IPS DF 6.9 (cell line): ENCODE measurements at places on chromosomes 11 and 22.

DNA sequence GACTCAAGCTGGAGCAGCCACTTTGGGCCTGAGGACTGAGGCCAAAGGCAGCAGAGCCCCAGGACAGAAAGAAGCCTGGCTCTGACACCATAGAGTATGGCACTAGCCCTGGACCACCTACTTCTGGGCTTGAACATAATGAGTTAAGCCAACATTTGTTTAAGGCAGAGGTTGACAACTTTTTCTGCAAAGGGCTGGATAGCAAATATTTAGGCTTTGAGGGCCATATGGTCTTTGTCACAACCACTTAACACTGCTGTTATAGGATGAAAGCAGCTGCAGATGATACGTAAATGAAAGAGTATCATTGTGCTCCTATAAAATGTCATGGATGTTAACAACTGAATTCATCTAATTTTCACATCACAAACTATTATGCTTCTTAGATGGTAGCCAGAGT lies 16.6 kb downstream of the OSBP start:
- peaks cover 29% of the 10 kb centered on the region for H3K36me3 ChIP-seq
- H3K27me3 ChIP-seq: no peaks in the 10 kb centered on the region
- no peak for DNase-seq
- H3K4me3 ChIP-seq: no peak overlapping the region
- H3K27ac ChIP-seq: no peak overlapping the region

DNA sequence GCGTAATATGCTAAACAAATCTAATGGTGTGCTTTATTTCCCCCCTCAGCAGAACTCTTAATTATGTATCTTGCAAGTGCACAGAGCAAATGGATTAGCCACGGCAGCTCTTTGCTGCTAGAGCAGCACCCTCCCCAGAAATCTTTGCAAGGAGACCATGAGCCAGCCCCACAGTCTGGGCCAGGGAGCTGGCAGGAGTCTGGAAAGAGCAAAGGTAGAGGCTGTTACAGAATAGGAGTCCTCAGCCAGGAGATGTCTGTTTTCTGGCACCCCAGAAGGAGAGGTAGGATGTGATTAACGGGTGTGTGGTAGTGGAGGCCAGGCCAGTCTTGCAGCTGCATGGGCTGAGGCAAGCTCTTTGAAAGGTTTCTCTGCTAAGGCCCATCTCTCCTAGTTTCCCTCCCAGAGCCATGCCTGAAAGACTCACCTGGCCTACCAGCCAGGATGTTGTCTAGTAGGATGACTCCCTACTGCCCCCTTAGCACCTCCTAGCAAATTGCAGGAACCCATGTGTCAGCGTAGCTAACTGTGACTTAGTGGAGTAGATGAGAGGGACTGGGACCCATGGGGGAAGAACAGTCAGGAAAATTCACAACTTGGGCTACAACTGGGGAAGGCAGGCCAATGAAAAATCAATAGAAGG lies 557.2 kb downstream of the BUD13 start:
- no peaks in the 10 kb centered on the region for H3K4me1 ChIP-seq
- H3K27ac ChIP-seq: no peak overlapping the region
- no peak overlapping the region for H3K4me3 ChIP-seq
- no peaks in the 10 kb centered on the region for H3K36me3 ChIP-seq
- no peaks in the 10 kb centered on the region for H3K27me3 ChIP-seq
- peak; percentile 71 for DNase-seq

DNA sequence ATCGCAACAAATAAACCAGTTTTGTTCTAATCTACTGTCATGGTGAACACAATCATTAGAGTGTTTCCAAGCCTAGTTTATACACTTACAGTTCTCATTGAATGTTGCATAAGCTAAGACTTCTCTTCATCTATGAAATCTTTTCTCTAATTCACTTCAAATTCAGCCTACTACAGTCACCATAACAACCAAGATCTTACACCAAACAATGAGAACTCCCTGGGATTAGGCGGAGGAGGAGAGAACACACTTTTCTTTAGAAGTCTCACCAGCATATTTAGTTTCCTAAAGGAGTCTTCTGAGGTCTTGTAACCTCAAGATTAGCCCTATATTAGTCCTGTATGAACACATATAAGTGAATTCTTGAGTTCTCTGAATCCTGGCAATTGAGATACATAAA lies 1889.7 kb downstream of the LRRC4C start:
- no peaks in the 10 kb centered on the region for H3K27me3 ChIP-seq
- H3K27ac ChIP-seq: no peak overlapping the region
- H3K36me3 ChIP-seq: no peaks in the 10 kb centered on the region

DNA sequence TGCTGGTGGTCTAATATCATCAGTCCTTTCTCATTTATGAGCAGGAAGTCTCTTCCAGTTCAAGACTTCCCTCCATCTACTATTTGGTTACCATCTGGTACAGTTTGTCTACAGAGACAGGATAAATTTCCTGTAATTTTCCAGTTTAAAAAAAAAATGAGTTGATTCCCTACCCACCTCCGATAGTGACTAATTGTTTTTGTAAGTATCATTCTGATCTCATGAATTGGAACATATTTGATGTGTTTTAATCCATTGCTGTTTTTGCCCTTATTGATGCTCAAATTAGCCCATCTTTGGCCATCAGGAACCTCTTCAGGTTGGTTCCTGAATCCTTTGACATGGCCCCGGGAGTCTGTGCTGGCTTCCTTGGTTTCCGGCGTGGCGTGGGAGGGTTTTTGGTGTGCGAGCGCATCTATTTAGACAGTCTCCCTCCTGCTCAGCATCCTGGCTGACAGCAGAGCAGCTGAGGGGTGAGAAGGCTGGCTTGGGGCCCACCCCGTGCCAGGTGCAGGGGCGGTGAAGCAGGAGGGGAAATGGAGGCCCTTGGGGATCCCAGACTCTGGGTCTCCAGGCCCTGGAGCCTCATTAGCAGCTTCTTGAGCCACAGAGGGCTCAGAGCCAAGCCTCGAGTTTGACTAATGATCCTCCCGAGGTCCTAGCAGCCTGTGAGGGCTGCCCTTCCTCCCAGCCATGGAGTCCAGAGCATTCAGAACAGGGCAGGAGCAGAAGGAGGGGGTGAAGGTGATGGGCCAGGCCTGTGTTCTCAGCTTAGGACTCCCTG lies 6.8 kb downstream of the OMP start:
- no peak overlapping the region for H3K27ac ChIP-seq
- H3K4me1 ChIP-seq: 0 out of 2 replicates have a peak, but pooled peaks cover 1% of the 10 kb centered on the region
- H3K36me3 ChIP-seq: no peaks in the 10 kb centered on the region
- no peak for DNase-seq
- no peak overlapping the region for H3K4me3 ChIP-seq

DNA sequence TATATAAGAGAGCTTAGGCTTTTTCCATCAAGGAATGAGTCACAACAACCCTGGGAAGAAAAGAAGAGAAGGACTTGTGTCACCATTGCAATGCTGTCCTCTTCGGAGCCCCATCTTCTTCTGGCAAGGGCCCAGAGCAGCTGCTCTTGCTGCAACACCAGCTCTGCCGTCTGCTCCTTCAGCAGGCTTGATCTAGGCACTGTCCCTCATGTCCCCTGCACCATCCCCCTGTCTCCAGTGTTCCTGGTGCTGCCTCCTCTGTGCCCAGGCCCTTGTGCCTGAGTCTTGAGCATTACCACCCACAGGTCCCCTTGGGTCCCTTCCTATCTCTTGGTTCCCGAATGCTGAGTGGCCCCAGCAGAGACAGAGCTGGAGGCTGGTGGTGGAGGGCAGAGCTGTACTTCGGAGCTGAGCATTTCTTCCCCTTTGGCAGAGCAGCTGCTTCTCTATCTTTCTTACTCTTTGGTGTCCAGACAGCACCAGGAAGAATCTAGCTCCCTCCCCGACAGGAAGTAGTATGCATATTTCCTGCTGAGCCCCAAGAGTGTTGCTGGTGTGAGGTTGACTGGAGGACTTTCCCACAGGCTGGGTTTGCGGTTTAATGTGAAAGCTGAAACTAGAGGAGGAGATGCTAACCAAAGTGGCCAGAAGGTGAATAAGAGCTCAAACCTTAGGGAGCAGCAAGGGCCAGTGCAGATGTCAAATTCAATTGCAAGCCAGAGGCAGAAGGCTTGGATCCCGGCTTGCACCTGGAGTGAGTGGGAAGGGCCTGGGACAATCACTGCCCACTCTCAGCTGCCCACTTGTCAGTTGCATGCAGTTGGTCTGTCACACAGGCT lies 27.8 kb downstream of the WEE1 start:
- H3K4me1 ChIP-seq: peaks cover 2% of the 10 kb centered on the region; the same call in 1 of the 2 replicates
- no peak overlapping the region for H3K4me3 ChIP-seq
- DNase-seq: no peak
- no peaks in the 10 kb centered on the region for H3K27me3 ChIP-seq
- no peaks in the 10 kb centered on the region for H3K36me3 ChIP-seq

DNA sequence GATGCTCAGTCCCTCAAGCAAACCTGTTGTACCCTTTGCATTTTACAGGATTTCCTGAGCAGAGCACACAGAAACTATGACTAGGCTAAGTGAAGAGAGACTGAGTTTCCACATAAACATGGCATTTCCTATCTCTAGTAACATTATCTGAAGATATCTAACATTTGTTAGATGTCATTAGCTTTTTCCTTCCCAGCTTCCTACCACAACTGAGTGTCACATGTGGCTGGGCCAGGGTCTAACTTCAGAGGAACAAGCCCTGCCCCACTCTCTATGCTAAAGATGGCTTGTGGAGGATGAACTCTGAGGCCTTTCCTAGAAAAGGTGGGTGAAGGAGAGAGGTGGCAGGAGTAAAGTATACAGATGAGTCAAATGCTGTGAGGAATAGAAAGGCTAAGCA lies 16.5 kb downstream of the C22orf42 start:
- DNase-seq: no peak
- no peaks in the 10 kb centered on the region for H3K36me3 ChIP-seq
- no peaks in the 10 kb centered on the region for H3K27me3 ChIP-seq
- H3K27ac ChIP-seq: no peak overlapping the region

DNA sequence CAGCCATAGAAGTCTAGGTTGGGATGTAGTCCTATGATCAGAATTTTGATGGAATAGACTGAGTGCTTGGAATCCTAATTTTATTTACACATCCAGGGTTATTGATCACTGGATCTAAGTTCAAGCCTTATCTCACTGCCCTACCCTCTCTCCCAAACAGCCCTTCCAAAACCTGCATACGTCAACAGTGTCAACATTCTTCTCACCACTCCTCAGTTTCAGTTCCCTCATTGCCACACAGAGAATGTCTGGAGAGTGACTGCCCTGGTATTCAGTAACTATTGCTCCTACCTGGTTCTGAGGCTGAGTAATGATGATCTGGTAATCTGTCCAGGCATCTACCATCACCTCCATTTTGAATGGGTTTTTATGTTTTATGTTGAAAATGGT lies 60.0 kb downstream of the GLYATL1 start:
- no peak for DNase-seq
- H3K27ac ChIP-seq: no peak overlapping the region
- H3K27me3 ChIP-seq: no peaks in the 10 kb centered on the region

DNA sequence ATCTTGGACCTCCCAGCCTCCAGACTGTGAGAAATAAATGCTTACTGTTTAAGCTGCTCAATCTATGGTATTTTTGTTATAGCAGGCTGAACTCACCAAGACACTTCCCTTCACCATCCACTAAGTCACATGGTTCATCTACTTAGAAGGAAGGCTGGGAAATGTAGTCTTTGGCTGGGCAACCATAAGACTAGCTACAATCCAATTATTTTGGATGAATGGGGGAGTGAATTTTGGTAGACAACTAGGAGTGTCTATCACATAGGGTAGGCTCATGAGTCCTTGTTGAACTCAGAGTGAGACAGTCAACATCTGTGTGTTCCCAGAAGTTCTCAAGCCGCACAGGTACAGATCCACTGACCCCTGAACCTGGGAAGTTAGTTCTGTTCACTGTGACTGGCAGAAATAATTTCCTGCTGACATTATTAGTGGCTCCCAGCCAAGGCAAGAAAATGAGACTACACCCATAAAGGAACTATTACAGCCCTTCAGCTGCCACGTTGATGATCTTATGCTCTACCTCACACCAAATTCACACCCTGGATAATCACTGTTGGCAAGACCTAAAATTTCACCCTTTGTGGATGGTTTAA lies 3.1 kb upstream of the SLC35C1 start:
- H3K27ac ChIP-seq: no peak overlapping the region
- H3K36me3 ChIP-seq: no peaks in the 10 kb centered on the region
- H3K4me1 ChIP-seq: peaks cover 6% of the 10 kb centered on the region
- peaks cover 2% of the 10 kb centered on the region; the same call in 1 of the 2 replicates for H3K27me3 ChIP-seq
- no peak for DNase-seq

DNA sequence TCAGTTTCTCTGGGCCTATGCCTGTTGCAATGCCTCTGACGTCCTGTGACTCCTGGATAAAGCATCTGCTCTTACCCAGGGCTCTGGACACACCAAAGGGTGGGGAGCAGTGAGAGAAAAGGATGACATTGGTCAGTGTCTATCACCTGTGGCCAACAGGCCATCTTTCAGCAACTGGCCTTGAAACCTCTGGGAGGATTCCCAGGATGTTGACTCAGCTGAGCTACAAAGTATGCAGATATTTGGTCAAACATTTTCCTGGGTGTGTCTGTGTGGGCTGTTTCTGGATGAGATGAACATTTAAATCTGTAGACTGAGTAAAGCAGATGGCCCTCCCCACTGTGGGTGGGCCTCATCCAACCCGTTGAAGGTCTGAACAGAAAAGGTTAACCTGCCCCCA lies 149.9 kb downstream of the SPATA19 start:
- no peaks in the 10 kb centered on the region for H3K4me1 ChIP-seq
- no peak overlapping the region for H3K4me3 ChIP-seq
- DNase-seq: no peak
- H3K27ac ChIP-seq: no peak overlapping the region
- no peaks in the 10 kb centered on the region for H3K36me3 ChIP-seq

GRCh38 chr22:26057731-26058130 lies 111.5 kb upstream of the SEZ6L start:
- H3K36me3 ChIP-seq: no peaks in the 10 kb centered on the region
- H3K4me3 ChIP-seq: no peak overlapping the region
- no peaks in the 10 kb centered on the region for H3K4me1 ChIP-seq
- H3K27me3 ChIP-seq: no peaks in the 10 kb centered on the region
- no peak overlapping the region for H3K27ac ChIP-seq

GRCh38 chr22:33723915-33724314 lies 196.4 kb downstream of the LARGE1 start:
- DNase-seq: no peak
- no peaks in the 10 kb centered on the region for H3K36me3 ChIP-seq
- no peak overlapping the region for H3K27ac ChIP-seq
- H3K4me3 ChIP-seq: no peak overlapping the region

- H3K4me1 ChIP-seq: no peaks in the 10 kb centered on the region
- 0 out of 2 replicates have a peak, but pooled peaks cover 10% of the 10 kb centered on the region for H3K36me3 ChIP-seq
- H3K27ac ChIP-seq: no peak overlapping the region
- H3K4me3 ChIP-seq: no peak overlapping the region
Measured at GRCh38 chr22:36764641-36765040, 11.3 kb downstream of the IFT27 start.

GRCh38 chr22:44341431-44342346 lies 28.9 kb upstream of the SHISAL1 start:
- no peaks in the 10 kb centered on the region for H3K27me3 ChIP-seq
- H3K4me1 ChIP-seq: peaks cover 3% of the 10 kb centered on the region
- no peak overlapping the region for H3K27ac ChIP-seq

GRCh38 chr11:11463405-11463804 lies 110.4 kb upstream of the CSNK2A3 start:
- no peak overlapping the region for H3K4me3 ChIP-seq
- H3K4me1 ChIP-seq: no peaks in the 10 kb centered on the region
- no peak for DNase-seq
- 0 out of 2 replicates have a peak, but pooled peaks cover 3% of the 10 kb centered on the region for H3K36me3 ChIP-seq
- H3K27ac ChIP-seq: no peak overlapping the region
- no peaks in the 10 kb centered on the region for H3K27me3 ChIP-seq

- H3K4me3 ChIP-seq: peak within 1 kb of the TSS; percentile 50; the same call in 1 of the 2 replicates
- H3K4me1 ChIP-seq: peaks cover 16% of the 10 kb centered on the region
- H3K36me3 ChIP-seq: no peaks in the 10 kb centered on the region; the same call in 1 of the 2 replicates
Measured at GRCh38 chr11:2699531-2700414, at the start of gene KCNQ1OT1. KCNQ1OT1 (minus strand) TSS chr11:2699994.

GRCh38 chr11:17537261-17537660 lies 7.0 kb downstream of the USH1C start:
- no peak for DNase-seq
- no peaks in the 10 kb centered on the region for H3K36me3 ChIP-seq
- no peak overlapping the region for H3K27ac ChIP-seq
- H3K4me1 ChIP-seq: no peaks in the 10 kb centered on the region; the same call in 1 of the 2 replicates
- H3K27me3 ChIP-seq: no peaks in the 10 kb centered on the region
